ENCODE measurements at places on chromosomes 3 and 15. TPM values are rescaled to one million over a fixed set of nuclear protein-coding genes. Genes with fewer than 3 reads are reported as not detected.

Gene PTPRG
- total RNA-seq = 32.1 TPM

Gene EDEM1
- 23.7 TPM for total RNA-seq

DNA sequence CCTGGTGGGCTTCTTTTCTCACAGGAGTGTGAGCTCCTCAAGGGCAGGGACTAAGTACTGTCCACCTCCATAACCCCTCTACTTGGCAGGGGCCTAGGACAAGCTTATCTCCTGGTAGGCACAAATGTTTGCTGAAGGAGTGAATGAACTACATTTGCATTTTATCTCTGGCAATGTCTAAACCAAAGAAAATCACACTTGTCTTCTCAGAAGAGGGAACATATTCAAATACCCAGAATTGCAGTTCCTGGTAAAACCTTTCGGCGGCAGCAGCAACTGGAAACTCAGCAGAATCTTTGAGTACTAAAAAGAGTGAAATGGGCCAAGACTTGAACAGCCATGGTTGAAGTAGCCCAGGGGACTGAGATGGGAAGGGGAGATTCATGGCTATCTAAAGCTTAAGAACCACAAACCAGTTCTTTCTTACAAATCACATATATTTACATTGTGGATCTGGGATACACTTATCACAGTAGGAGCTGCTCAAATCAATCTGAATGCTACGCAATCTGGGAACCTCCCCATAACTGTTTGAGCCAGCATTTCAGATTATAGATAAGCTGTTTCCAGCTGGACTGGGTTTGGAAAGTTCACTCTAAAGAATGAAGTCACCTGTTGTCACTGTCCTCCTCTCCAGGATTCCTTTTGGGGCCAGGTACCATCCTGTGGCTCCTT, 18.7 kb upstream of the PTPN9 start:
- no peaks in the 10 kb centered on the region for H3K4me1 ChIP-seq
- H3K4me3 ChIP-seq = no peak overlapping the region

DNA sequence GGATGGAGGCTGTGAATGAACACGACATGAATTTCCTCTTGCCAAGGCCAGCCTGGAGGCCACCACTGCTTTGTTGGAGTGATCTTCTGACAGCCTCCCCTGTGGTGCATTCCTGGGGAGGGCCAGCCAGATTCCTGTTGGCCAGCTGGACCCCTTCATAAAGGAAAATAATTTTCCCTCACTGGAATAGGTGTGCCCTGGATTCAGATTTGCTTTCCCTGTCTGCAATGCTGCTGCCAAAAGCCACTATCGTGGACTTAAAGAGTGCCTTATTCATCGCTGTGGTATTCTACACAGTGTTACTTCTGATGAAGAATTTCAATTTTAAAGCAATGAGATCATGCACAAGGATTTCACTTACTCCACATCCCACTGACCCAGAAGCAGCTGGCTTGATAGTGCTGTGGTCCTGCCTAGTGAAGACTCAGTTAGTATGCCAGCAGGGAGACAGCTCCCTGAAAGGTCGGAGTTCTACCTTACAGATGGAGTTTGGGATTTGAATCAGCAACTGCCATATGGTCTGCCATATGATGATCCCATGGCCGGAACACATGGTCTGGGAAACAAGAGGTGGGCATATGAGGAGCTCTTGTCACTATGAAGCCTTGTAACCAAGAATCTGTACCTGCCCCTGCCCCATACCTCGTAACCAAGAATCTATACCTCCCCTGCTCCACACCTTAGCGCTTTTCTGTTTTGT, 145.2 kb downstream of the KLF13 start:
- H3K4me1 ChIP-seq = no peaks in the 10 kb centered on the region
- H3K27me3 ChIP-seq = peaks cover 13% of the 10 kb centered on the region
- H3K4me3 ChIP-seq = no peak overlapping the region
- no peaks in the 10 kb centered on the region for H3K36me3 ChIP-seq
- H3K27ac ChIP-seq = no peak overlapping the region
- DNase-seq = no peak

GRCh38 chr3:5136919-5137429, 14.9 kb downstream of the ARL8B start:
- DNase-seq = no peak
- H3K27ac ChIP-seq = no peak overlapping the region
- no peaks in the 10 kb centered on the region for H3K36me3 ChIP-seq
- no peaks in the 10 kb centered on the region for H3K27me3 ChIP-seq

DNA sequence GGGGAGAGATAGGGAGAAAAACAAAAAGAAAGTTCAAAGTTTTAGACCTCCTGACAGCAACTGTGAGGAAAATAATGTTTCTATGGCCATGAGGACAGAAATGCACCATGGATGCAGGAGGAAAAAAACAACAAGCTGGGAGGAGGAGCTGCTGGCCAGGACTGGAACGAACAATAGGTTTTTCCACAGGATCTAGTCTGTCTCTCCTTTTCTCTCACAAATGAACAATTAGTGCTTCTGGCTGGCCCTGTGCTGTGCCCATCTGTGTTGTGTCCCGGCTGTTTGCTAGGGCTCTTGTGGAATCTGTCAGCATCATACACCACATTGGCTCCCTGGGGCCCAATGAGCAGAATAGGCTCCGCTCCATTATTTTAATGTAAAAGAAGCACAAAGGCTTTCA, 15.2 kb downstream of the GK5 start:
- DNase-seq = no peak
- no peaks in the 10 kb centered on the region for H3K4me1 ChIP-seq
- no peak overlapping the region for H3K27ac ChIP-seq
